Stimulated activated CD4-positive, alpha-beta T cell treated with anti-CD3 and anti-CD28 coated beads, Interleukin-15, amount 100 ng/mL, for 1 hour (primary cell): ENCODE measurements at places on chromosomes 5 and 9.

GRCh38 chr9:96853781-96854650 is at the start of gene ZNF782:
Gene ZNF782 (minus strand): TSS chr9:96854514. CDS start chr9:96851961, 2,553 bp downstream.
- peak; percentile 70 for DNase-seq

- no peak for DNase-seq
Measured at GRCh38 chr9:86486891-86487837, 133.0 kb upstream of the TUT7 start.

- no peak for DNase-seq
Measured at GRCh38 chr9:90368928-90369327, 273.7 kb downstream of the DIRAS2 start.

DNA sequence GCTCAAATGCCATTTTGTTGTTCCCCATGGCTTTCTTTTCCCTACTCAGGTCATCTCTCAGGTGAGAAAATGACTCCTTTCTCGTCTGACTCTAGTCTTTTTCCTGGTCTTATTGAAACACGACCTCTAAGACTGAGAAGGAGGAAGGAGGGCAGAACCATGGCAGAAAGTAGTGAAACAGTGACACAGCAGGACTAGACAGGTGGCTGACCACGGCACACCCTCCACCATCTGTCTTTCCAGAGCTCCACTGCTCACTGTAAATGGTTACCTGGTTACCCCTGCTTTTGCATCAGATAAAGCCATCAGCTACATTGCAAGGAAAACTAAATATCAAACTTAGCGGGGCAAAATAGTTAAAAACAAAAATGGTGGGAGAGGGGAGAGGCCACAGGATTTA is 30.9 kb downstream of the NR4A3 start:
- no peak for DNase-seq

- no peak for DNase-seq
Measured at GRCh38 chr5:142915813-142916424, 145.7 kb downstream of the ARHGAP26 start.

DNA sequence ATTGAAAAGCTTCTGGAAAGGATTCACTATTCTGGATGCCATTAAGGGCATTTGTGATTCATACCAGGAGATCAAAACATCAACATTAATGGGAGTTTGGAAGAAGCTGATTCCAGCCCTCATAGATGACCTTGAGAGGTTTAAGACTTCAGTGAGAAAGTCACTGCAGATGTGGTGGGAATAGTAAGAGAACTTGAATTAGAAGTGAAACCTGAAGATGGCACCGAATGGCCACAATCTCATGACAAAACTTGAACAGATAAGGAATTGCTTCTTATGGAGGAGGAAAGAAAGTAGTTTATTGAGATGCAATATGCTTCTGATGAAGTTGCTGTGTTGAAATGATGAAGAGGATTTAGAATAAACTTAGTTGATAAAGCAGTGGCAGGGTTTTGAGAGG is 254.6 kb upstream of the SLC24A2 start:
- no peak for DNase-seq

DNA sequence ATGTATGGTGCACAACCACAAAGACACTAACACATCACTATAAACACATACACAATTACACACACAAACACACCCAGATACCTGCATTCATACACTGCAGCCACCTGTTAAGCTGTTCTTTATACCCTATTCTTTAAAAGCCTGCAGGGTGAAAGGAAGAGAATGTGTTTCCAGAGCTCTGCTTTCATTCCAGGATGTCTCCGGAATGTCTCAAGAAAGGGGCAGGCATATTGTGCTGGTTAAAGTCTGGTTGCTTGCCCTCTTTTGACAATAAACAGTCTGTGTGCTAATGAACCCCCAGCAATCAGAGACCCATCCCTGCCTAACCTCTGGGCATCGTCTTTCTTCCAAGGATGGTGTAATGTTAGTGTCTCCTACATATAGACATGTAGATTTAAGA is 181.6 kb downstream of the EPB41L4A start:
- DNase-seq = no peak

GRCh38 chr5:58040044-58040443 is 419.8 kb downstream of the PLK2 start:
- DNase-seq = no peak

DNA sequence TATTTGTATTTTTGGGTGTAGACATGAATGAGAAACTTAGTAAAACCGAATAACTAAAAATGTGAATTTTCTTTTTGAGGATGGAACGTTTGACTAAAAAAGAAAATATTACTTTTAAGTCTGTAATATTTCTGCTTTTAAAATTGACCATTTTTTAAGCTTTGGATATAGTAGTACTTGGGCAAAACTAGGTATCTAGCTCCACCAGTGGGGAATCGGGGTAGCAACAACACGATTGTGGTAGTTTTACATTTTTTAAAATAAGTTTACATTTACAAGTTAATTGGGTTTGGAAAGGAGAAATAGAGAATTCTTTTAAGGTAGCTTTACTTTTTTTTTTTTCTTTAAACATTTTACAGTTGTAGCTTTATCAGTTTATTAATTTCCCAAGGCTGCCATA is 154.4 kb downstream of the MAN2A1 start:
- no peak for DNase-seq

DNA sequence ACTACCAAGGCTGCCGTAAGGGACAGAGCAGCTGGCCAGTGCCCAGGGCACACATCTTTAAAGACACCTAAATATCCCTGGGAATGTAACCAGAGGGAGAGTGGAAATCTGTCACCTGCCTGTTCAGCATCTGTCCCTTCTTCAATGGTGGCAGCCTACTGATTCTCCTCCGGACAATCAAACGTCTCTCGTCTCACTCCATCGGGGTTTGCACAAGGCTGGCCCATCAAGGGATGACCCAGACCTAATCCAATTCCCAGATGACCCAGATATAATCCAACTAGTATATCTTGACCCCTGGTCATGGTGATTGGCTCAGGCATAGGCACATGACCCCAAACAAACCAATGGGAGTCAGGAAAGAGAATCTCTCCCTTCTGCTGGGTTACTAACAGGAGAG is 93.5 kb downstream of the HRH2 start:
- DNase-seq = no peak

GRCh38 chr5:142295084-142295758 is 29.6 kb downstream of the SPRY4 start:
- no peak for DNase-seq

- DNase-seq = no peak
Measured at GRCh38 chr5:177132136-177133095, 1.2 kb upstream of the NSD1 start.

DNA sequence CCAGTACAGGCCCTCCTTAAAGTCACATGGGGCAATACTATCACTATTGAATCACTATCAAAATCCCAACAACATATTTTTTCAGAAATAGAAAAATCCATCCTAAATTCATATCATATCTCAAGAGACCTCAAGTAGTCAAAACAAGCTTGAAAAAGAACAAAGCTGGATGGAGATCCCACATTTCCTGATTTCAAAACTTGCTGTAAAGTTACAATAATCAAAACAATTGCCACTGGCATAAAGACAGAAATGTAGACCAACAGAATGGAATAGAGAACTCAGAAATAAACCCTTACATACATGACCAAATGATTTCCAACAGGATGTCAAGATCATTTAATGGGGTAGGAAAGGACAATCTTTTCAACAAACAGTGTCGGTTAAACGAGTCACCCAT is 41.3 kb upstream of the CDKN2AIPNL start:
- no peak for DNase-seq

- no peak for DNase-seq
Measured at GRCh38 chr5:134892282-134892681, 12.6 kb upstream of the PCBD2 start.

- DNase-seq = no peak
Measured at GRCh38 chr5:31888564-31888963, 249.6 kb downstream of the PDZD2 start.

DNA sequence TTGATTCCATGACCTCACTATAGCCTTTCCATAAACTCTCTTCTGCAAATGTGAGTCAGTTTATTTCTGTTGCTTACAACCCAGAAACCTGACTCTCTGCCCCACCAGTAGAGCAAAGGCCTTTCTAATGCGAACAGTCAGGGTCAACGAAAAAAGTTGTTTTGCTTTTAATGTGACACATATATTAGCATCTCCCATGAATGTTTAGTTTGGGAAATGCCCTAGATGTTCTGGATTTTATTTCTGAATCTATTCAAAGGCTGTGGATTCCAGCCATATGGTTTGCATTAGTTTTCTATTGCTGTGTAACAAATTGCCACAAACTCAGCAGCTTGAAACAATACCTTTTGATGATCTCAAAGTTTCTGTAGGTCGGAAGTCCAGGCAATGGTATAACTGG is 193.5 kb downstream of the GNA14 start:
- DNase-seq = no peak

DNA sequence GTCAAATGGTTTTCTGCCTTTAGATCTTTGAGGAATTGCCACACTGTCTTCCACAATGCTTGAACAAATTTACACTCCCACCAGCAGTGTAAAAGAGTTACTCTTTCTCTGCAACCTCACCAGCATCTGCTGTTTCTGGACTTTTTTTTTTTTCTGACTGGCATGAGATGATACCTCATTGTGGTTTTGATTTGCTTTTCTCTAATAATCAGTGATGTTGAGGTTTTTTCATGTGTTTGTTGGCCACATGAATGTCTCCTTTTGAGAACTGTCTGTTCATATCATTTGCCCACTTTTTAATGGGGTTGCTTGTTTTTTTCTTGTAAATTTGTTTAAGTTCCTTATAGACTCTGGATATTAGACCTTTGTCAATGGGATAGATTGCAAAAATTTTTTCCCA is 129.2 kb upstream of the PTGER4 start:
- DNase-seq = no peak

DNA sequence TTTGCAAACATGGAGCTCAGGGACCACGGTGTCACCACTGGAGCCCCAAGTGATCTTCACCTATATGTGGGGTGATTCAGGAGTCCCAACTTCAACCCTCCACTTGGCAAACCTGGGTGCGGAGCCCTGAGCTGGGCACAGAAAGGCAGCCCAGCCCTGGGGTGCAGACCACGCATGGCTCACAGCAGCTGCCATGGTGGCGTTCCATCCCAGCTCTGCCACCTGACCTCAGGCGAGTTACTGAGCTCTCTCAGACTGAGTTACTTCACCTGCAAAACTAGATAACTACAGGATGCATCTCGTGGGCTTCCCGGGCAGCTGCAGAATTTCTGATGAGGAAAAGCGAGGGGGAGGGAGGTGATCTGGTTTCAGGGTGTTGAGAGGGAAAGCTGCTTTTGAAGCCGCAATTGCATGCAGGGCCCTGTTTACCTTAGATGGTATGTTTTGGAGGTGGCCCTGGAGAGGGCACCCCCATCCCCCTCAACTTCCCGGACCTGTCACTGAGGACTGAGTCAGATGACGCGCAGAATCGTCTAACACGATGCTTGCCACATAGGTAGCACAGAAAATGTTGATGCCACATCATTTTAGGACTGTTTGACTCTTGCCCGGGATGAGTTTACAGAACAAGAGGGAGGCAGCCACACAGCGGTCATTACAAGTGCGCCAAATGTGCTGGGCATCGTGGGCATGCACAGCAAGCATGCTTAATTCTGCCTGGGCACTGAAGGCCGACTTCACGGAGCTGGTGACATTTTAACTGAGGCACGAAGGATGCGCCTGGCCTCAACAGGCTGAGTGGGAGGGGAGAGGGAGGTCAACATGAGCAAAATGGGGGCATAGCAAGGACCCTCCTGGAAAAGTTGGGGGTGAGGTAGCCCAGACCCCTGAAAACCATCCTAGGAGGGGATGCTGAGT is 154.6 kb downstream of the COL23A1 start:
- DNase-seq = no peak

- no peak for DNase-seq
Measured at GRCh38 chr5:78547731-78548615, 100.6 kb downstream of the LHFPL2 start.
